ENCODE measurements at places on chromosomes 3 and 15.

GRCh38 chr3:71585131-71585530, 1.6 kb upstream of the FOXP1 start:
- DNase-seq = peak; percentile 38

- no peak for DNase-seq
Measured at GRCh38 chr3:10289077-10289476, 3.7 kb downstream of the GHRL start.

DNA sequence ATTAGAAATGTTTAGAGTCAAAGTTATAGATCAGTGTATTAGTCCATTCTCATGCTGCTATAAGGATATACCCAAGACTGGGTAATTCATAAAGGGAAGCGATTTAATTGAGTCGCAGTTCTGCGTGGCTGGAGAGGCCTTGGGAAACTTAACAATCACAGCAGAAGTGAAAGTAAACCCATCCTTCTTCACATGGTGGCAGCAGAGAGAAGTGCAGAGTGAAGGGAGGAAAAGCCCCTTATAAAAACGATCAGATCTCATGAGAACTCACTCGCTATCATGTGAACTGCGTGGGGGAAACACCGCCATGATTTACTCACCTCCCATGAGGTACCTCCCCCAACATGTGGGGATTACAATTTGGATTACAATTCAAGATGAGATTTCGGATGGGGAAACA, 871.5 kb downstream of the DIPK2A start:
- DNase-seq = peak; percentile 5

- no peak for DNase-seq
Measured at GRCh38 chr3:58793938-58794337, 127.4 kb upstream of the FAM3D start.

- no peak for DNase-seq
Measured at GRCh38 chr3:96449346-96449745, 365.0 kb upstream of the EPHA6 start.

DNA sequence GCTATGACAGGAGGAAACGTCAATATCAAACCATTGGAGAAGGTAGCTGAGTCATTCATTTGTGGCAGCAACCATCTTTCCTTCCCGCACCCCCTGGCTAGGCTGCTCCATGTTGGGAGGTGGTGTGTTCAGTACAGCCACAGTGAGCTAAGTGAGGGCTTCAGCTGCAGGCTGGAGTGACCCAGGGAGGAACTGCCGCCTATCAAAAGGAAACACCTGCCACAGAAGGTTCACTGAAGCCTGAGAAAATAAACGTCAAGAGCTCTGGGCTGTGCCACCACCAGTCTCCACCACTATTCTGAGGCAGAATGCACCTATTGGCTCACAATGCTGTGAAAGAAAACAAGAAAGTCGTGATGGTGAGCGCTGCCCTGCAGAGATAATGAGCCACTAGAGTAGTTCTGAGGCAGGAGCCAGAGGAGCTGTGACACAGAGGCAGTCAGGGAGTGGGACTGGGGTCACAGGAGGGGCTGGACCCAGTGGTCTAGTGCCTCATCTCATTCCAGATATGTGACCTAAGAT, 34.8 kb upstream of the CD47 start:
- DNase-seq = no peak

GRCh38 chr3:11173828-11174465, 19.7 kb downstream of the HRH1 start:
- no peak for DNase-seq

- DNase-seq = no peak
Measured at GRCh38 chr3:107347751-107348150, 29.5 kb upstream of the CCDC54 start.

- DNase-seq = no peak
Measured at GRCh38 chr3:83002869-83003445, 1241.5 kb upstream of the GBE1 start.

DNA sequence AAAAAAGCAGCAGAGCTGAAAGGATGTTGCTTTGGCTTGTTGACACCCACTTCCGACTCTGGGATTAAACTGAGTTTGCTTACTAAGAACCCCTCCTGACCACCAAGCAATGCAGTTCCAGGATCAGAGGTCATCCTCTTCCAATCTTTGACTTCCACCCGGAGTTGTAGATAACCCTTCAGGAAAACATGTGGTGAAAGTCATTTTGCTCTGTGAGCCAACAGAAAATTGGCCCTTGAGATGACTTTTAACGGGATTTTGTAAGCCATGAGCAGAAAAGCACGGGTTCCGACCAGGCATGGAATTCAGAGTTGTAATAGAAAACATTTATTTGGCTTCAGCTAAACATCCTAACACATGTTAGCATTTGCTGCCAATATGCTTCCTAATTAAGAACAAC, 171.6 kb upstream of the NR2F2 start:
- DNase-seq = no peak

- DNase-seq = no peak
Measured at GRCh38 chr3:52983336-52983807, 62.5 kb downstream of the SFMBT1 start.

- DNase-seq = peak; percentile 91
Measured at GRCh38 chr3:138187296-138188012, at the start of gene ARMC8. Gene ARMC8 (plus strand): TSS chr3:138187301. CDS start chr3:138187555, 254 bp downstream.

DNA sequence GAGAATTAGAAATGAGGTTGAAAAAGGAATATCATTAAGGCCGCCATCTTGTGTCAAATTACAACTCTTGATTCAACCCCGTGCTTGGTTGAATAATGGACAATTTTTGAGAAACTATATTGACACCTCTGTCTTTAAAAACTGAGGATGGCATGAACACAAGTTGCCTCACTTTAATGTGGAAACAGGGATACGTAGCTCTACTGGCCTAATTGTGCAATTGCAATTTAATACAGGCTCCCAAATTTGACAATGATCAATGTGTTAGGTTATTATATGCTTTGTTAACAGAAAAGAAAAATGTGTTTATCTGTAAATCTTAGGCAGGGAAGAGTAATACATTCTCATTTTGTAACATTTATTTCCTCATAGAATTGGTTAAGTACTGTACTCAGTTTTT, 77.1 kb upstream of the MCTP2 start:
- DNase-seq = no peak

DNA sequence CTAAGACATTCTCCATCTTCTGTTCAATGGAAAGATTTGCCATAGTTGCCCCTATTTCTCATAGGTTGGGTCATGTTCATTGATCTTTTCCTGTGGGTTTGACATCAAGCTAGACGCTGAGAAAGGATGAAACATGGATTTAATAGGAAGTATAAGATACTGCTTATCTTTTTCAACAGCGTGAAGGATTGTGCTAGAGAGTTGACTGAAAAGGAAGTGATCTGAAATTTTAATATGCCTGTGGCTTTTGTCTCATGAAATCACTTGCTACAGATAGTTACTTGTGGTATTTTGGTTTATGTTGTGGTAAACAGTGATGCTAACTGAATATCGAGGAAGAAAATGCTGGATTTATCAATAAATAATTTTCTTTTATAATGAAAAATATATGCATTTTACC, 442.9 kb downstream of the EDEM1 start:
- no peak for DNase-seq

- no peak for DNase-seq
Measured at GRCh38 chr3:46383211-46383950, 12.6 kb downstream of the CCR5 start.

DNA sequence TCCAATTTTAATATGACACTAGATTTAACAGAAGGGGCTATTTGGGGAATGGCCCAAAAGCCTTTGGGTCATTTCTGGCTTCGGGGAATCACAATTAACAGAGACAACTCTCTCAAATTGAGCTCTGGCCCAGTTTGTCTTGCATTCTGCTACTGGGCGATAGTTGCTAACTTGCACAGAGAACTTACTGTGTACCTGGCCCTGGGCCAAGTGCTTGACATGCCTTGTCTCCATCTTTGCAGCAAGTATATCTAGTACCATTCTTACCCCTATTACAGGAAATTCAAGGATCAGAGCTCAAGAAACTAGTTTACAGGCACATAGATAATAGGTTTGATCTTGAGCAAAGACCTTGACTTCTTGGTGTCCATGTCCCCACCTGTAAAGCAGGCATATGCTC, 175.7 kb downstream of the TMEM108 start:
- no peak for DNase-seq

DNA sequence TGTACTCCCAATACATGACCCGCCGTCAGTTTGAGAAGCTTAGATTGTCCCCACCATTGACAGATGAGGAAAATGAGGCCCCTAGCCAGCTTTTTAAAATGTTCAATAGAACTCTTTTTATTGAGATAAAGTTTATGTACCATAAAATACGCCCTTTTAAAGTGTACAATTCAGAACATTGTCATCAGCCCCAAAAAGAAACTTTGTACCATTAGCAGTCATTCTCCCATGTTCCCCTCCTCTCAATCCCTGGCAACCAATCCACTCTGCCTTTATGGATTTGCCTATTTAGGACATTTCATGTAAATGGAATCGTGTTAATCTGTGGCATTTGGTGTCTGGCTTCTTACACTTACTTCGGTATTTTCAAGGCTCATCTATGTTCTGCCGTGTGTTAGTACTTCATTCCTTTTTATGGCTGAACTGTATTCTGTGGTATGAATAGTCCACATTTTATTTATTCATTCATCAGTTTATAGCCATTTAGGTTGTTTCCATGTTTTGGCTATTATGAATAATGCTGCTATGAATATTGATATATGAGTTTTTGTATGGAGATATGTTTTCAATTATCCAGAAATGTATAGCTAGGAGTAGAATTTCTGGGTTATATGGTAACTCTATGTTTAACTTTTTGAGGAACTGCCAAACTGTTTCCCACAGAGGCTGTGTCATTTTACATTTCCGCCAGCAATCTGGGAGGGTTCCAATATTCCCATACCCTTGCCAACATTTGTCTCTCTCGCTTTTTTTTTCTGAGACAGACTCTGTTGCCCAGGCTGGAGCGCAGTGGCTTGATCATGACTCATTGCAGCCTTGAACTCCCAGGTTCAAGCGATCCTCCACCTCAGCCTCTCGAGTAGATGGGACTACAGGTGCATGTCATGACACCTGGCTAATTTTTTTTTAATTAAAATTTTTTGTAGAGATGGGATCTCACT, 15.3 kb upstream of the PTPN23 start:
- peak; percentile 82 for DNase-seq

DNA sequence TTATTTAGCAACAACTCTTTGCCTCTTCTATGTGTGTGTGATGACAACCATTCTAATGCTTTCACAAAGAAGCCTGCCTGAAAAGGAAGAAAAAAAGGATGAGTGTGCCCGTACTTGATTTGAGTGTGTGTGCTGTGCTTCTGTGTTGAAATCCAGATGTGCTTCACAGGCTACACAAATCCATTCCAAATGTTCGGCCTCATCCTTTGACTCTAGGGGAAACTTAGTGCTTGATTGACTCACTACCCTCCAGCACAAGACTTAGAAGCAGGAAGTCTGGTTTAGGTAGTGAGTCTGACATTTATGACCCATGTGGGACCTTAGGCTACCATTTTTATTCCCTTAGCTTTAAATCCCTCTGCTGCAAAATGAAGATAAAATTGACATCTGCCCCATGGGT, 108.8 kb upstream of the PLAAT1 start:
- DNase-seq = no peak

- DNase-seq = no peak
Measured at GRCh38 chr3:102481050-102481449, 46.2 kb downstream of the ZPLD1 start.

GRCh38 chr15:82047453-82048400, 1.9 kb upstream of the MEX3B start:
- DNase-seq = peak; percentile 38

- DNase-seq = no peak
Measured at GRCh38 chr3:11198070-11198469, 43.8 kb downstream of the HRH1 start.

DNA sequence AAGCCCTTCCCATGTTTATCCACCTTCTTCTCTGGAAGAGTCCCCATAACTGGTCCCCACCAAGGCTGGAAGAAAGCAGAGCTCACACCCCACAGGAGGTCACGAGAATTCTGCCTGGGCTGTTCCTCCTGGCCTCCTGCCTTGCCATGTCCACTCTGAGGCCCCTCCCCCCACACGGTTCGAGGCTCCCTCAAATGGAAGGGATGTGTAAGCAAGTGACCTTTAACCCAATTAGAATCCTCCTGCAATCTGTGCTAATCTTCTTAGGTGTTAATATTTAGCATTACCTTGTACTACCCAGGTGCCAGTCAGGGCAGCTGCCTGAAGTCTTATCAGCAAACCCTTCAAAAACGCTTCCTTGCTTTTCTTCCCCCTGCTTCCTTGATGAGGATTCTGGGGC, 32.4 kb upstream of the DYNC1LI1 start:
- no peak for DNase-seq

- DNase-seq = no peak
Measured at GRCh38 chr3:14552041-14552648, 12.0 kb upstream of the GRIP2 start.

DNA sequence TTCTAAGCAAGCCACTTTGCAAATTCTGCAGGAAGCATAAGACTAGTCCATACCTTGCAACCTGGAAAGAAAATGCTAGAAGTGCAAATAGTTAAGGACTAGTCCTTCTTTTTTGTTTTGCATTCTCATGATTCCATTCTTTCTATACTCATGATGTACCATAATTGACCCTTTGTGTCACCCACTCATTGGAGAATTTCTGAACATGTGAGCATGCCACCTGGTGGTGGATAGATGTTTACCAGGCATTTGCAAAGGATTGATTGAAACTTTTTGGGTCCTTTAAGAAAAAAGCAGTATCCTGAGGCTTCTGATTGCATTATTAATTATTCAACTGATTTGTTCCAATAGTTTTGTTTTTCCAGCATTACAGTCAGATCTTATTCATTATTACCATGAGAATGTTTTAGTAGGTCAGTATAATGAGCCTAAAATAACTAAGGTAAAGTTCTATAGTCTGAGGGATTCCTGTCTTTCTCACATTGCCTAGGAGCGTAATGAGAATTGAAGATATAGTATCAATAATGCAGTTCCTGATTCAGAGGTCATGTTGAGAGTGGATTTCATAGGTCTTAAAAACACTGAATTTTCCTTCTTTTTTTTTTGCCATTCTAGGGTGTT, 20.2 kb upstream of the DIPK2A start:
- peak; percentile 52 for DNase-seq

GRCh38 chr3:16456784-16457415, 56.6 kb downstream of the RFTN1 start:
- DNase-seq = peak; percentile 96

Data from astrocyte of the spinal cord (primary cell).